Transverse colon (tissue), 4 donors: ENCODE measurements at places on chromosomes 3 and 15. TPM values are rescaled to one million over a fixed set of nuclear protein-coding genes. Genes with fewer than 3 reads are reported as not detected.
A peak's percentile ranks its signal among the peaks of the same experiment; 100 is the strongest.

- H3K36me3 ChIP-seq = no peaks in the 10 kb centered on the region
- no peak overlapping the region for H3K27ac ChIP-seq
- DNase-seq = no peak
- peaks cover 6% of the 10 kb centered on the region for H3K4me1 ChIP-seq
Measured at GRCh38 chr3:359672-360071, 163.1 kb downstream of the CHL1 start.

DNA sequence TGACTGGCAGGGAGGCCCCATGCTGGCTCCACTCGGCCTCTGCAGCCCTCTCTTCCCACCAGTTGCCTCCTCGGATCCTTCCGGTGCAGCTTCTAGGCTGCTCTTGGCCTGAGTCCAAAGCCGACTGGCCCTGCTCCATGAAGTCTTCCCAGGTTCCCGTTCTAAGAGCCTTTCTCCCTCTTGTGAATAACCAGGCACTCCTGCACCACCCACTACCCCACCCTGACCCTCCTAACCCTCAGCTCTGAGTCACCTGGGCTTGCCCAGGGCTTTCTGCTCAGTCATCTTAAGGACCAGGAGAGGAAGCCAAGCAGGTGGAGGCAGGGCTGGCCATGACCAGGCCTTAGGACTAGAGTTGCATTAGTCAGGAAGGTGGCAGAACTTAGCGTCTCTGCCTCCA lies 28.1 kb upstream of the CNBP start:
- peak; percentile 91 for DNase-seq
- no peaks in the 10 kb centered on the region for H3K27me3 ChIP-seq
- H3K36me3 ChIP-seq = no peaks in the 10 kb centered on the region
- peaks cover 19% of the 10 kb centered on the region for H3K4me1 ChIP-seq

GRCh38 chr3:119990888-119991287 lies 103.4 kb downstream of the GSK3B start:
- H3K4me3 ChIP-seq = no peak overlapping the region
- no peaks in the 10 kb centered on the region for H3K27me3 ChIP-seq
- H3K36me3 ChIP-seq = no peaks in the 10 kb centered on the region
- H3K27ac ChIP-seq = no peak overlapping the region
- DNase-seq = no peak

- no peaks in the 10 kb centered on the region for H3K4me1 ChIP-seq
- no peak for DNase-seq
- no peak overlapping the region for H3K4me3 ChIP-seq
- H3K27me3 ChIP-seq = no peaks in the 10 kb centered on the region
- no peak overlapping the region for H3K27ac ChIP-seq
Measured at GRCh38 chr15:94306700-94307650, 75.6 kb downstream of the MCTP2 start.

DNA sequence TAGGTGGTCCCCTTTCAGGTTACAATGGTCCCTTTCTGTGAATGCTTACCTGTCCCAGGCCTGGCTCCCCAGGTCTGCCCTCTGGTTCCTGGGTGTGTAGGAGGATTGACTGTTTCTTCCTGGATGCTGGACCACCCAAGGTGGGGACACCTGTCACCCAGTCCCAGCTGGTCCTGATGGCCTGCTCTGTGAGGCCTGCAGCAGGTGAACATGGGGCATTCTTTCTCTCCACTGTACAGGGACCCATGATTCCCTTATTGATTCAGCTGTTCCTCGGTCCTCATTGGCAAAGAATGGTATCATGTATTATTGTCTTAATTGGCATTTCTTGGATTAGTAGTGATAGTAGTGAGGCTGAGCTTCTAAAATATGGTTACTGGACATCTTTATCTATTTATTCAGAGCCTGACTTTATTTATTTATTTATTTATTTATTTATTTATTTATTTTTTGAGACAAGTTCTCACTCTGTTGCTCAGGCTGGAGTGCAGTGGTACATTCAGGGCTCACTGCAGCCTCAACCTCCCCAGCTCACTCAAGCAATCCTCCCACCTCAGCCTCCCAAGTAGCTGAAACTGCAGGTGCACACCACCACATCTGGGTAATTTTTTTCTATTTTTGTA lies 8.8 kb upstream of the DNAJA4 start:
- DNase-seq = no peak
- H3K27me3 ChIP-seq = no peaks in the 10 kb centered on the region
- no peak overlapping the region for H3K27ac ChIP-seq
- H3K4me1 ChIP-seq = no peaks in the 10 kb centered on the region

DNA sequence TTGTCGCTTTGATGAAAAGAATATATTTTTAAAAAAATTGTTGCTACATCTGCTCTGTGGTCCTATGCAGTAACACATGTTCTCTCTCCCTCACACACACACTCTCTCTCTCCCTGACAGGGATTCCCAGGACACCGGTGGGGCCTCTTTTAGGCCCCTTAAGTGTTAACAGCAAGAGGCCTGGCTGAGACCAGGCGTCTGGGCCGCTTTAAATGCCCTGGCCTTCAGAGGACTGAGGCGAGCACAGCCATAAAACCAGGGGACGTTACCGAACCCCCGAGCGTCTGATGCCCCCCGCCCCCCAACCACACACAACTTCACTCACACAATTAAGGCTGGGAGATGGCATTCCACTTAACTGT lies 1.7 kb downstream of the BNC1 start:
- H3K27ac ChIP-seq = no peak overlapping the region
- H3K4me1 ChIP-seq = no peaks in the 10 kb centered on the region
- no peaks in the 10 kb centered on the region for H3K36me3 ChIP-seq
- no peak overlapping the region for H3K4me3 ChIP-seq
- H3K27me3 ChIP-seq = peaks cover 90% of the 10 kb centered on the region
- no peak for DNase-seq

DNA sequence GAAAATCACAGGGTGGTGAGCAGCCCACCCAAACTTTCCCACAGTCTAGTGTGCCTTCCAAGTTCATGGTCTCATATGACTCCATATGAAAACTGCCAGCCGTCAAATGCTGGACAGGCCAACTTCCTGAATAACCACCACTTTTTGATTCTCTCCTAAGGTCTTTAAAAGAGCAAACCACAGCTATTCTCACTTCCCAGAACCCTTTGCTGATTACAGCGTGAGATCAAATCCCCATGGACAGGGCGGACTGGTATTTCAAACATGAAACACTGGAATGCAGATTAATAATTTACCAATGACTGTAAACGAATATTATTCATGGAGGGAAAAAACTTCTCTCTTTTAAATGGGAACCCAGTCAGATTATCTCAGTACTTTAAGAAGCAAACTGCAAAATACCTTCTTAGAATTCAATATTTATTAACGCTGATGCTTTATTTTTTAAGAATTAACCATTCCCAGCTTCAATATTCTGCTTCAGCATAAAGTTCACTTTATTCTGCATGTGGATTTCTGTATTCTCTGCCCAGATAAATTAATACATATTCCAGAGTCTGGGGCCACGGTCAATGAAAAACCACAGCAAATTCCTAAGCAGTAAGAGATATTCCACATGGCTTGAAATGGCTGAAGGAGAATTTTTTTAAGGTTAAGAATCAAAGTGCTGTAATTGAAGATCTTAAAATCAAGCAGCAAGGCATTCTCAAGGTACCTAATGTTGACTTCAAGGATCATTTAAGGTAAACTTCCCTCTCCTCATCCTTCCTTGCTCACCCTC lies 42.9 kb downstream of the MYO1E start:
- H3K27me3 ChIP-seq = no peaks in the 10 kb centered on the region
- H3K27ac ChIP-seq = no peak overlapping the region
- H3K4me1 ChIP-seq = peaks cover 49% of the 10 kb centered on the region
- H3K36me3 ChIP-seq = no peaks in the 10 kb centered on the region
- H3K4me3 ChIP-seq = no peak overlapping the region

GRCh38 chr15:101540480-101541239 lies 51.2 kb upstream of the PCSK6 start:
- H3K4me1 ChIP-seq = peaks cover 3% of the 10 kb centered on the region
- H3K4me3 ChIP-seq = no peak overlapping the region

- H3K36me3 ChIP-seq = no peaks in the 10 kb centered on the region
- no peak overlapping the region for H3K4me3 ChIP-seq
- H3K27me3 ChIP-seq = no peaks in the 10 kb centered on the region
- no peak overlapping the region for H3K27ac ChIP-seq
- DNase-seq = no peak
Measured at GRCh38 chr3:9870978-9871377, 9.1 kb downstream of the CIDEC start.

GRCh38 chr3:98902351-98902740 lies 851 bp upstream of the DCBLD2 start:
- no peaks in the 10 kb centered on the region for H3K27me3 ChIP-seq
- peak overlapping the region; percentile 95 for H3K27ac ChIP-seq
- peaks cover 21% of the 10 kb centered on the region for H3K4me1 ChIP-seq
- no peak for DNase-seq

PCOLCE2 gene
- total RNA-seq = 6.0 TPM

C3orf22 gene
- total RNA-seq = not detected

A4GNT gene
- total RNA-seq = not detected

GPR62 gene
- not detected for total RNA-seq

GOLGA8S gene
- total RNA-seq = not detected

KIF15 gene
- 0.95 TPM for total RNA-seq
